EH (cell line): ENCODE measurements at places on chromosomes 16 and 17.

DNA sequence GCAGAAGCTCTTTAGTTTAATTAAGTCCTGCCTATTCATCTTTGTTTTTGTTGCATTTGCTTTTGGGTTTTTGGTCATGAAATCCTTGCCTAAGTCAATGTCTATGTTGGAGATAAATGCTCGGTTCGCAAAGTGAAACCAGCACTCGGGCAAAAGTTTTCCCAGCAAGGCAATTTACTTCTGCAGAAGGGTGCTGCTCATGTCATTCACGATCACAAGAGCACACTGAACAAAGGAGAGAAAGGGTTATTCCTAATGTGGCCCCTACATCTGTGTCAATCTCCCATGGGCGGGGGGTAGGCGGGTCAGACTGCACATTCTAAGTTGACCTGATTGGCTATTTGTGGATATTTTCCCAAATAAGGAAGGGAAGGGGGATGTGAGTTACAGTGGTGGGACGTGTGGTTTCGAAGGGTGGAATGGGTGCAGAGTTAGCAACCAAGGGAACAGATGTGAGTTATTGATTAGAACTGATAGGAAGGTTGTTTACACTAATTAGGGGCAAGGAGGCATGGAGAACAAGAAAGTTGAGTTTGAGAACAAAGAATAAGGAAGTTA lies 23.0 kb downstream of the ATF7IP2 start:
- DNase-seq = no peak

DNA sequence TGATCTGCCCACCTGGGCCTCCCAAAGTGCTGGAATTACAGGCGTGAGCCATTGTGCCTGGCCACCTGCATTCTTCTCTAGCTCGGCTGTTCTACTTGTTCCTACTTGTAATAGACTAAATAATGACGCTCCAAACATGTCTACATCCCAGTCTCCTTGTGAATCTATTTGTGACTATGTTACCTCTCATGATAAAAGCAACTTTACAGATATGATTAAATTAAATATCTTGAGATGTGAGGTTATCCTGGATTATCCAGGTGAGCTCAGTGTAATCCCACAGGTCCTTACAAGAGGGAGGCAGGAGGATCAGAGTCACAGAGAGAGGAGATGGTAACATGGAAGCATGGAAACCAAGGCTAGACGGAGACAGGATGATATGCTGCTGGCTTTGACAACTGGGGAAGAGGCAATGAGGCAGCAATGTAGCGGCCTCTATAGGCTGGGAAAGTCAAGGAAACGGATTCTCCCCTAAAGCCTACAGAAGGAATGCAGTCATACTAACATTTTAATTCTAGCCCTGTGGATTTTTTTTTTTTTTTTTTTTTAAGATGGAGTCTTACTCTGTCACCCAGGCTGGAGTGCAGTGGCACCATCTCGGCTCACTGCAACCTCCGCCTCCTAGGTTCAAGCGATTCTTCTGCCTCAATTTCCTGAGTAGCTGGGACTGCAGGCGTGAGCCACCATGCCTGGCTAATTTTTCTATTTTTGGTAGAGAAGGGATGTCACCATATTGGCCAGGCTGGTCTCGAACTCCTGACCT lies 5.0 kb upstream of the LASP1 start:
- peak; percentile 77 for DNase-seq

DNA sequence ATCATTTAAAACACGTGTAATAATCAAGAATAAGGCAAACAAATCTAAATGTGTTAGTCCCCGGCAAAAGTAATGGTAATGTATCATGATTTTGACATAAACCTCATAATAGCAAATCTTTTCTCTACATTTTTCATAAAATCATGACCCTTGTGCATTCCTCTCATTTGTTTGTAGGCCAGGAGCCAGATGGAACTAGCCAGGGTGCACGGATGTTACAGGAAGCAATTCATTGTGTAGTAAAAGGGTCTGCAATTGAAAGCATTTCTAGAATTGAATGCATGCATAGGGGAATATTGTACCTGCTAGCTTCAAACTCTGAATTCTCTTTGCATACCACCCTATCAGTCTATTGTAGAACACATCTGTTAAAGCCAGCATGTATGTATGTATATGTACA lies 66.6 kb downstream of the CNTNAP4 start:
- DNase-seq = no peak

DNA sequence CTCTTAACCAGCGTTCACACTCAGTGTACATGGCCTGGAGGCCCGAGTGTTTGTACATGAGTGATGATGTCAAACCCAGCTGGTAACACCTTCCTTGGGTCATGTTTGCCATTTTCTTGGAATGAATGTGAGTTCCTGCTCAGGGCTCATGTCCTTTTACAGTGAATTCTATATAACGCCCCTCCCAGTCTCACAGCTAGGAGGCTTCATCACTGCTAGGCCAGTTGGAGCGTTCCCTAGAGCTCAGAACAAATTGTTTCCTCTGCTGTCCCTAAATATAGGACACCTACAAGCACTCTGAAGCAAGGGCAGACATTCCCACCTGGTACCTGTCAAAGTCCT lies 5.5 kb downstream of the TIMM22 start:
- DNase-seq = peak; percentile 82

- no peak for DNase-seq
These were observed 136.6 kb upstream of the CIBAR2 start for GRCh38 chr16:85248857-85249256.

GRCh38 chr17:3965118-3965800 lies 1.0 kb upstream of the ATP2A3 start:
- peak; percentile 56 for DNase-seq

- DNase-seq = peak; percentile 46
These were observed 23.8 kb downstream of the FAM83G start for GRCh38 chr17:18980682-18981334.

- no peak for DNase-seq
These were observed 1.1 kb upstream of the AMDHD2 start for GRCh38 chr16:2518823-2519710.

DNA sequence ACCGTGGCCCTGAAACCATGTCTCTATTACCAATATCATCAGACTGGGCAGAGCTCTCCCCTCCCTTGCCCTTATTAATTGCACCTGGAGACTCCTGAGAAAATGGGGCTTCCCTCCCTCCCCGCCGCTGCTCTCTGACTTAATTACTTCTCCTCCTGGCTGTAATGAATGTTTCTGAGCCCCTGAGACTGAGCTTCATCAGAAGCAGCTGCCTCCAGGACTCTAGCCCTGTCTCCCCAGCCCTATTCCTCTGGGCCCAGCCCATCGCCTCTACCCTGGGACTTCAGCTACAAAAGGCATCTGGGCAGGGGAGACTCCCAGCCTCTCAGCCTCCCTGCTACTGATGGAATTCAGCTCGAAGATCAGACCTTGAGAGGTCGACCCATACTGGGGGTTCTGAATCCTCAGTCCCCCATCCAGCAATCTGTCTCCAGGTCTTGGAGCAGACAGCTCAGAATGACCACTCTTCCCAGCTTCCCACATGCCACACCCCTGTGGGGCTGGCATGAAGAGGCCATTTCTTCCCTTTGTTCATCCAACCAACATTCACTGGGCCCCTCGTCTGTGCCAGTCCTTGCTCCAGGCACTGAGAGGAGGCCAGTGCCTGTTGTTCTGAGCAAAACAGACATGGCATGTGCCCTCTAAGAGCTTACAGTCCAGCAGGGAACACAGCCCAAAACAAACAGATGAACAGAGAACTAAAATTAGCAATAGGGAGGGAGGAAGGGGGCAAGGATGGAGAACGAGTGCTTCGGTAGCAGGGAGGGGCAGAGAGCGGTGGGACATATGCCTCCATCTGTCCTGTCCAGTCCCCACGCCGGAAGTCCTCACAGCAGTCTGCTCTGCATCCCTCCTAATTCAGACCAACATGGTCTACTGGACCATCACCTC lies 17.0 kb upstream of the NAGS start:
- DNase-seq = no peak

DNA sequence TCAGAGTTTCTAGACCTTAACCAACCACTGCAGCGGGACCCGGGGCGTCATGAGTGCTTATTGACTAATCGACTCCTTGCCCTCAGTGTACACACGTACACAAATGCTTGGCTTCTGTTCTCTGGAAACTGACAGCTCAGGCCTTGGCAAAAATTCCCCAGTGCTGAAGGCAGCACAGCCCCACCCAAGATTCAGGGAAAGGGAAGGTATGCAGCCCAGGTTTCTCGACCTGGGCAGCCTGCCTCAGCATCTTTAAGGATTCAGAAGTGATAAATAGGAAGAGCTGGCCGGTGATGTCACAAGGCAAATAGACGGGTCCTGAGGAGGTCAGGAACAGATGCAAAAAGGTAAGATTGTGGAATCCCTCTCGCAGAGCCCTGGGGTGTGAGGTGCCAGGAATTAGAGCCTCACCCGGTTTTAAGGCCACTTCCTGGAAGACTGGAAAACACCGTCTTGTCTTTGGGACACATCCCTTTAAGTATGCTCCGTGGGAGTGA lies 9.0 kb upstream of the CDH3 start:
- peak; percentile 44 for DNase-seq

DNA sequence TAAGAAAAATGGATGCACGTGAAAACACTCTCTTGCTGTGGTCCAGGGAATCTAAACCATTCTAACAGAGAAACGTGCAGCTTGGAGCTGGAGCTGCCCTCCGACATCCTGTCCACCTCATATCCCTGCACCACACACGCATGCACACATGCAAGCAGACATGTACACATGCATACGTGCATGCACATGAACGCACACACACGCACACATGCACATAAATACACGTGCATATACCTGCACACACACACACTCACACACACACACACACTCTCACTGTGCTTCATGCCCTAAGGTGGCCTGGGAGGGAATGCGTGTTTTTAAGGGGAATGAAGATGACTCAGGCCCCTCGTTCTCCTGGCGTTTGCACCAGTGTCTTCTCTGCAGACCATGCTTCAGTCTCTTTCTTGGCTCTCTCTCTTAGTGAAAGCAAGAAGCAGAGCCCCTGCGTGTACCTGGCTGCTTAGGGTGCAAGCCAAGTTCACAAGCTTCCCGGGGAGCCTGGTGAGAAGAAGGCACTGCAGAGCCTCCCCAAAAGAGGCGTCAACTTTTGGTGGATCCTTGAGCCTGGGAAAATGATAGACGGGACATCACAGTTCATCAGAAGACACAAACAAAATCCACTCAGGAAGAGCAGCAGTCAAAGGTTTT lies 72.8 kb downstream of the GOSR1 start:
- DNase-seq = no peak

DNA sequence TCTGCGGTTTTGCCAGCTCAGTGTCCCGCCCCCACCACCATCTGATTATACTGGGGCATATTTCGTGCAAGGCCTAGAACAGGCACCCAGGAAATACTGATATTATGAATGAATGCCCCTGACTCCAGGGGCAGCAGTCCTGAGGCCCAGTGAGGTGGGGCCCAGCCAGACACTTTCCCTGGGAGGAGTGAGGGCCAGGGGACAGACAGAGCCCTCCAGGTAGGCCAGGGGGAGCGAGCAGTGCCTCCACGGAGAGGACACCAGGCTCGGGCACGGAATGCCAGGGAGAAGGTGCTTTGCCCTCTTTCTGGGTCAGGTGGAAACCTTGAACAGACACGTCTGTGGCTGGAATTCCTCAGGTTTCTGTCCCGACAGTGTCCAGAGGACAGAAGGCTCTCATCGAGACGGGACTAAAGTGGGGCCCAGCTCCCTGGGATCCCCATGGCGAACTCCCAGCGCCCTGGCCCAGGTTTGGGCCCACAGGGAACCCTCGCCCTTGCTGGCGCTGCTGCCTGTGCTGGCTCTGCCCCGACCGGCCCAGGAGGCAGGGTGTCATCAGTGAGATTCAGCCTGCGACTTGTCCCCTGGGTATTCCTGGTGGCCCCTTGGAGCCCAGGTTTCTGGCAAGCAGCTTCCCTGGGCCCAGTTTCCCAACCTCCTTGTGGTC lies 4.3 kb downstream of the KATNB1 start:
- DNase-seq = no peak

GRCh38 chr16:70255574-70255973 lies 3.8 kb upstream of the EXOSC6 start:
- DNase-seq = no peak

DNA sequence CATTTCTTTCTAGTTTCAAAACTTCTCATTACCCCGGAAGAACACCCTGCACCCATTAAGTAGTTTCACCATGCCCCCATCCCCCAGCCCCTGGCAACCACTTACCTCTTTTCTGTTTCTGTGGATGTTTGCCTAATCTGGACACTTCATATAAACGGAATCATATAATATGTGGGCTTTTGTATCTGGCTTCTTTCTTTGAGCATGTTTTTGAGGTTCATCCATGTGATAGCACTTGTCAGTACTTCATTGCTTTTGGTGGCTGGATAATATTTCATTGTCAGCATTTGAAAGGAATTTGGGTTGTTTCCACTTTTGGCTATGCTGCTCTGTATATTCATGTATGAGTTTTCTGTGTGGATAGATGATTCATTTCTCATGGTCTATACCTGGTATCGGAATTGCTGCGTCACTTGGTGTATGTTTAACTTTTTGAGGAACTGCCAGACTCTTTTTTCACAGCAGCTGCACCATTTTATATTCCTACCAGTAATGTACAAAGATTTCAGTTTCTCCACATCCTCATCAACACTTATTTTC lies 30.0 kb upstream of the SLC5A10 start:
- DNase-seq = no peak

GRCh38 chr17:20966870-20967269 lies 75.9 kb downstream of the USP22 start:
- no peak for DNase-seq

DNA sequence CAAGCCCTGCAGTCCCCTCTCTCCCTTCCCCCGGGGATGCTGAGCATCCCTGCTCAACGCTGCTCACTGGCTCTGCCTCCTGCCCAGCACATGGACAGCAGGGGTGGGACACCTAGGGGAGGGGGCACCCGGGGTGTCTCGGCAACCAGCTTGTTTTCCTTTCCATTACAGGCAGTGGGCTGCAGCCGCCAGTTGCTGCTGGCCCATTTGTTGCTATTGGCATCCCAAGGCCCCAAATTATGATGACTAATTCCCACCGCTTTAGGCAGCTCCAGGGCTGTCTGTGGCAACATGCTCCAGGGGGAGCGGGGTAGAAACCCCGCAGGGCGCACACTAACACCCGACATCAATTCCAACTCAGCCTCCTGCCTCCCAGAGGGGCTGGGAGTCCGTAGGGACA lies 4.9 kb downstream of the SDK2 start:
- DNase-seq = no peak

DNA sequence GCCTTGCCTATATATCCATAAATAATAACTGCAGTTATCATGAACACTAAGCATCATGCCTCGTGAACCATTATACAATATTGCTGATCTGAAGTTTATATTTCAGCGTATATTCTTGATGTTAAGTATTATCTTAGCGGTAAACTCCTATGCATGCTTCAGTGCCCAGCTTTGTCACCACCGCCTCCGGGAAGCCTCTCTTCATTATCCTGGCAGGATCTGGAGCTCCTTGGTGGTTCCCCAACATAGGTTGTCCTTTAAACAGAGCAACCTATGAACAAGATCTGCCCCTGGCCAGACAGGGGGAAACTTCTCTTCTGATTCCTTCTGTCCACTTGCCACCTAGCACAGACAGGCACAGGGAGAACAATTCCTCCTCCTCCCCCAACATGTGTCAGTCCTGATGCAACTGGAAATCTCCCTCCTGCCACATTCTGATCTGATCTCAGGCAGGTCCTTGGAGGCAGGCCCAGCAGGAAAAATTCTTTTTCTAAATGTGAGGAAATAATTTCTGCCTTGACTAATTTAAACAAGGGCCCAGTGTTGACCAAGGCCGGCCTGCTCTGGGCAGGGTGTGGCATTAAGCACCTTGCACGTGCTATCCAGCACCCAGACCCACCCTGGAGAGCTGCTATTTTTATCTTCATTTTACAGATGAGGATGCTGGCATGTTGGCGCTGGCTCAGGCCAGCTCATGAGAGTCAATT lies 22.4 kb downstream of the SPNS2 start:
- peak; percentile 41 for DNase-seq

- DNase-seq = no peak
These were observed 48.2 kb upstream of the CDC42EP4 start for GRCh38 chr17:73359987-73360410.
